NCI-H2029 treated with DMSO at 0.1 percent for 48 hours (cell line): ENCODE measurements at places on chromosomes 13 and 19.

GRCh38 chr19:1865172-1866010 lies 2.0 kb upstream of the KLF16 start:
- DNase-seq = no peak

GRCh38 chr13:31982540-31982939 lies 49.0 kb upstream of the FRY start:
- peak; percentile 40 for DNase-seq

DNA sequence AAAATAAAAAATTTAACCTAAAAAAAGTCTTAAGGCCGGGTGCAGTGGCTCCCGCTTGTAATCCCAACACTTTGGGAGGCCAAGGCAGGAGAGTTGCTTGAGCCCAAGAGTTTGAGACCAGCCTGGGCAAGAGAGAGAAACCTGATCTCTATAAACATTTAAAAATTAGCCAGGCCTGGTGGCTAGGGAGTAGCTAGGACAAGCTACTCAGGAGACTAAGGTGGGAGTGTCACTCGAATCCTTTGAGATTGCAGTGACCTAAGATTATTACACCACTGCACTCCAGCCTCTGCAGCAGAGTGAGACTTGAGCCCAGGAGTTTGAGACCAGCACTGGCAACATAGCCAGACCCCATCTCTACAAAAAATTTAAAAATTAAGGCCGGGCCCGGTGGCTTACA lies 1.1 kb downstream of the CCDC97 start:
- DNase-seq = no peak

DNA sequence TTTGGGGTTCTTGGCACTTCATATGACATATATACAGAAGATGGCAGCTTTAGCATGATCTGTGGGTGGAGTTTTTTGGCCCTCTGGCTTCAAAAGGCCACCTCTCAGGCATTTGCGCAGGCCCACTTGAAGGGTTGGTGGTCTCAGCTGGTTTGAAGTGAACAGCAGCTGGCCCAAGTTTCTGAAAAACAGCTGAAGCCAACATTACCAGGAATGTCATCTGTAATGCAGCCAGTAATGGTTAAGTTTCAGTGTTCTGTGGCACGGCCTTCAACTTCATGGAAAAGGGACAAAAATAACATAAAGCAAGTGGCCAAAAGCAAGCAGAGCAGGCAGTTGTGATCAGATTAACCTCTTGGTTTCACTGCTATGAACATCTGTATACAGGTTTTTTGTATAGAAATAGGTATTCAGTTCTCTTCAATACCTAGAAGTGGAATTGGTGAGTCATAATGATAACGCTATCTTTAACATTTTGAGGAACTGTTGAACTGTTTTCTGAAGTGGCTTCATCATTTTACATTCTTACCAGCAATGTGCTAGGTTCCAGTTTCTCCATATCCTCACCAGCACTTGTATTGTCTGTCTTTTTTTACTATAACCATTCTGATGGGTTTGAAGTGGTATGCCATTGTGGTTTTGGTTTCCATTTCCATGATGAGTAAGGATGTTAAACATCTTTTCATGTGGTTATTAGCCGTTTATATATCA lies 245.4 kb downstream of the SHISA2 start:
- DNase-seq = no peak

GRCh38 chr19:45130888-45131615 lies 29.7 kb downstream of the NKPD1 start:
- DNase-seq = peak; percentile 84

GRCh38 chr19:51258165-51259160 lies 7.6 kb downstream of the SIGLECL1 start:
- DNase-seq = no peak

GRCh38 chr13:95403349-95404140 lies 102.3 kb upstream of the ABCC4 start:
- no peak for DNase-seq

DNA sequence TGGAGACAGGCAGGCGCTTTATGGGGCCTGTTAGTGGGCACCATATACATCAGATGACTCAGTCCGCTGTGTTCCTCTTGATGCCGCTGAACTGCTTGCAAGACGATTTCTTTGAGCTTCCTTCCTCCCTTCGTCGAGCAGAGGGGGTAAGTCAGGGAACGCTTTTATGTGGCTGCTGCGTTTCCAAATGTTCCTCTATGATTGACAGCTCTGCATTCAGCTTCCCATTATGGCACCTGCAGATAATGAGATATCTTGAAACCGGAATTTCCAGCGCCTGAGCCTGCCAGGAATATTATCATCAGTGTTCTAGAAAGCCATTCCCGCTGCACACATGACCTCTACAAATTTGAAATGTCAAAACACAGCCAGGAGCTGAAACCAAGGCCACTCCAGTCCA lies 257.0 kb downstream of the TSHZ3 start:
- DNase-seq = no peak

DNA sequence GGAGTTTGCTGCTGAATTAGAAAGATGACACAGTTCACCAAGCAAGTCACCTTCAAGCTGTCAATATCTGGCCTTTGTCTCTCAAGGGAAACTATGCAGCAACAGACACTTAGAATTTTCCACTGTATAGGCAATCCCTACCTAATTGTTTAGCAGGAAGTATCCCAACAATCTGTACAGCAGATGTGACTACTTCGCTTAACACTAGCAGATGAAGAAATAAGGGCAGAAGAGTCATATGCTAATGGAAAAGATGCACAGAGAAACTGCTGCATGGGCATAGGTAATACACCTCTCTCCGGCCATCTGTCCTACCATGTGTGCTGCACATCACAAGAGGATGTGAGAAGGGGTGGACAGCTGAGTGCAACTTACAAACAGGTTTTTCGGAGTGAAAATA lies 851.2 kb downstream of the PCDH9 start:
- DNase-seq = no peak

DNA sequence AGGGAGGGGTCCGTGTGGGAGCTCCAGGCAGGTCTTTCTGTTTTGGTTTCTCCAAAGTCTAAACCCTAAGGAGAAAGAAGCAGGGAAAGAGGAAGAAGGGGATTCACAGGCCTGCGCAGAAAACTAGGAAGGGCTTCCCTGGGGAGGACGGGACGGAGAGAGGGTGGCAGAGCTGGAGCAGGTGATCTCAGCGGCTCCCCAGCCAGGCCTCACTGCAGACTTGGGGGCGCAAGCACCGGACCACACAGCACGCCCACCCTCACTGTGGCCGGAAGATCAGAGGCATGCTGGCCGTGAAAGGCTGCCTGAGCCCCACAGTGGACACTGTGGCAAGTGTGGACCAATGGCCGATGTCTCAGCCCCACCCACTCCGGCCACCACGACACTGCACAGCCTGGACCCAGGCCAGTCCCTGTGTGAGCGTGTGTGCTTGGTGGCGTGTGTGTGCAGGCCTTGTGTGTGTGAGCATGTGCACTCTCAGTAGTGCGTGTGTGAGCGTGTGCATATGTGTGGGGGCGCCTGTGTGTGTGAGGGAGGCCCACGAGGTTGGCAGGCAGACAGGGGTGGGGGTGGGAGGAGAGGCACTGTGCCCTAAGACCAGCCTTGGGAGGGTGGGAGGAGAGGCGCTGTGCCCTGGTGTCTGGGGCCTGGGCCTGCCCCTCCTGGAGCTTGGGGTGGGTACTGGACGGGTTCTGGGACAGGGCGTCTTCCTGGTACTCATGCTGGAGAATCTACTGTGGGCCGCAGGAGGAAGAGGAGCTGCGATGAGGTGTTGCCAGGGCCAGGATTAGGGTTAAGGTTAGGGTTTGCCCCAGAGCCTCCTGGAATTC lies 15.4 kb upstream of the TMEM255B start:
- DNase-seq = no peak

DNA sequence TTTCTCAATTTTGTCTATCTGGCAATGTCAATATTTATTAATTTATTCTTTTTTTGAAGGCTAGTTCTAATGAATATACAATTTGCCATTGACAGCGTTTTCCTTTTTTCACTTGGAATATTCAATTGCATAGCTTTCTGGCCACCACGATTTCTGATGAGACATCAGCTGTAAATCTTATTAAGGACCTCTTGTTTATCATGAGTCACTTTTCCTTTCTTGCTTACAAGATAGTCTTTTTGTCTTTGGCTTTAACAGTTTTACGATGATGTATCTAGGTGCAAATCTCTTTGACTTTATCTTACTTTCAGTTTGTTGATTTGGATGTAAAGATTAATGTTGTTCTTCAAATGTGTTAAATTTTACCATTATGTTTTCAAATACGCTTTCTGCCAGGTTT lies 991.6 kb upstream of the SLC10A2 start:
- DNase-seq = no peak

- no peak for DNase-seq
Observed at GRCh38 chr19:41239961-41240574, 21.0 kb downstream of the AXL start.
